ENCODE measurements at places on chromosomes 11 and 22.

DNA sequence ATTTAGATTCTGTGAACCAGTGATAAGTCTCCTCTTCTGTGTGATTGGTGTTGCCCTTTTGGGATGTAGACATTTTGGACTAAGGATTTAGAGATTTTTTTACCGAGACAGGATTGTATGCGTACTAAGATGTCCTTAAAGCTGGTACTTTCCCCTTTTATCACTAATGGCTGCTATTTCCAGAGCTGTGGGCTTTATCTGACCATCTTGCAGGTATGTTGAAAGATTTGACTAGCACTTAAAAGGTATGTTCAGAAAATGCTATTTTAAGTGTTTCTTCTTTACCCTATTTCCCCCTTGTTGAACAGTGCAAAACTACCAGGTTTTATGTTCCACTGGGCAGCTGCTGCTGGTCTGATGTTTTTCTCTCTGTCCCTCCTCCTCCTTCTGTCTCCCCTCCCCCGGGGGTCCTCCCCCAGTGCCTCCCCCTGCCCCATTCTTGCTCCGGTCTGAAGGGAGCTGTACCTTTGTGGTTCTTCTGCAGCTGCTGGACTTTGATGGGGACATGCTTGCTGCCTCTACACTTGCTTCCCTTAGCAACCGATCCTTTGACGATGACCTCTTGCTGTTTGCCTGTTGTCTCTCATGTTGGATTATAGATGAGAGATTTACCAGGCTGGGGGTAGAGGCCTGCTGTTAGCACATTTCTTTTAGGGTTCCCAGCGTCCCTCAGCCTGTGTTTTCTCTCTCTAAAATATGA lies 59.6 kb downstream of the ZNRF3 start:
- DNase-seq: no peak
- peaks cover 8% of the 10 kb centered on the region for H3K27me3 ChIP-seq
- H3K27ac ChIP-seq: no peak overlapping the region
- no peaks in the 10 kb centered on the region for H3K36me3 ChIP-seq
- H3K4me3 ChIP-seq: no peak overlapping the region

- H3K27ac ChIP-seq: no peak overlapping the region
- no peaks in the 10 kb centered on the region for H3K27me3 ChIP-seq
- no peak overlapping the region for H3K4me3 ChIP-seq
- no peaks in the 10 kb centered on the region for H3K4me1 ChIP-seq
- H3K36me3 ChIP-seq: no peaks in the 10 kb centered on the region
- no peak for DNase-seq
Observed at GRCh38 chr11:108568195-108568858, 25.2 kb downstream of the EXPH5 start.

GRCh38 chr11:131668500-131669400 lies 298.3 kb downstream of the NTM start:
- DNase-seq: no peak
- no peaks in the 10 kb centered on the region for H3K4me1 ChIP-seq

DNA sequence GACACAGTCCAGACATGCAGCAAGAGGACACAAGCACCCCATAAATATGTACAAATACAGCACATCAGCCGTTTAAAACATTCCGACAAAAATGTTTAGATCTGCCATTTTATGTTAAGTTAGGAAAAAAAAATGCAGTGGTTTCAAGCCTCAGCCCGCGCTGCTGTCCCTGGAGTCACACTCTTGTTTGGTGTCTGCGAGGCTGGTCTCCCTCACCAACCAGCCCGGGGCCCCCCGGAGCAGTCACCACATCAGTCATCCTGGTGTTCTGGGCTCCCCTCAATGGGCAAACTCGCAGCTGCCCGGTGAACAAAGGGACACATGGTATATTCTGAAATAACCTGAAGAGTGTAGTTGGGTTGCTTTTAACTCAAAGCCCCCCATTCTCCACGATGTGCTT lies 1022.2 kb downstream of the BRD1 start:
- H3K27me3 ChIP-seq: no peaks in the 10 kb centered on the region
- no peak overlapping the region for H3K27ac ChIP-seq
- H3K4me1 ChIP-seq: no peaks in the 10 kb centered on the region
- no peak for DNase-seq

GRCh38 chr11:66646828-66647227 lies 8.3 kb downstream of the RBM4 start:
- no peaks in the 10 kb centered on the region for H3K27me3 ChIP-seq
- no peak overlapping the region for H3K27ac ChIP-seq
- DNase-seq: no peak

DNA sequence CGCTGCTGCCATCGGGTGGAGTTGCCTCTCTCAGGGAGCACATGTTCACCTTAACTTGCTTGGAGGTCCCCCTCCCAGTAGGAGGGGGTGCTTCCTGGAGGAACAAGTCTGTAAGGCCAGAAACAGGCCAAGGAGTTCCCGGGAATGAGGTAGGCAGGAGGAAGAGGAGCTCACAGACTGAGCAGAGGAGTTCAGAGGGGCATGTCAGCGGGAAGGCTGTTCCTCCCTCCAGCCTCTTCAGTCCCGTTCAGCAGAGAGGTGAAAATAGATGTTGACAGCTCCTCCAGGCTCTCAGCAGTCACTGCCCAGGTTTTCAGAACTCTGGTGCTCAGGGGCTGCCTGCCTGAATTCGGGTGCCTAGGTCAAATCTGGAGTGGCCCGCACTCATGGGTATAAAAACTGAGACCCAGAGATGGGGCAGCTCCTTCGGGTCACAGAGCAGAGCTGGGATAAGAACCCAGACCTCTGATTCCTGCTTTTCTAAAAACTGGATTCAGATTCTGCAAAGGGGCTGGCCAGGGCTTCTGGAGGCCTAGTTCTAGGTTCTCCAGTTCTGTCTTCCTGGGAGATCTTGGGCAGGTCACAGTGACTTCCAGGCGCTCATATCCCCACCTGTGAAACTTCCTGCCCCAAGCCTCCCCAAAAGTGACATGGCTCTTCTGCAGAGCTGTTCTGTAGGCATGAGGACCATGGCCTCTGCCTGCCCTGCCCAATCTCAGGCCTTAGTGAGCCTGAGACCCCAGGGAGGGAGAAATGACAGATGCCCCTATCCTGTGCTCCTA lies 18.3 kb downstream of the ATG16L2 start:
- H3K4me3 ChIP-seq: no peak overlapping the region
- H3K27ac ChIP-seq: no peak overlapping the region
- H3K27me3 ChIP-seq: no peaks in the 10 kb centered on the region
- DNase-seq: no peak
- H3K4me1 ChIP-seq: no peaks in the 10 kb centered on the region

DNA sequence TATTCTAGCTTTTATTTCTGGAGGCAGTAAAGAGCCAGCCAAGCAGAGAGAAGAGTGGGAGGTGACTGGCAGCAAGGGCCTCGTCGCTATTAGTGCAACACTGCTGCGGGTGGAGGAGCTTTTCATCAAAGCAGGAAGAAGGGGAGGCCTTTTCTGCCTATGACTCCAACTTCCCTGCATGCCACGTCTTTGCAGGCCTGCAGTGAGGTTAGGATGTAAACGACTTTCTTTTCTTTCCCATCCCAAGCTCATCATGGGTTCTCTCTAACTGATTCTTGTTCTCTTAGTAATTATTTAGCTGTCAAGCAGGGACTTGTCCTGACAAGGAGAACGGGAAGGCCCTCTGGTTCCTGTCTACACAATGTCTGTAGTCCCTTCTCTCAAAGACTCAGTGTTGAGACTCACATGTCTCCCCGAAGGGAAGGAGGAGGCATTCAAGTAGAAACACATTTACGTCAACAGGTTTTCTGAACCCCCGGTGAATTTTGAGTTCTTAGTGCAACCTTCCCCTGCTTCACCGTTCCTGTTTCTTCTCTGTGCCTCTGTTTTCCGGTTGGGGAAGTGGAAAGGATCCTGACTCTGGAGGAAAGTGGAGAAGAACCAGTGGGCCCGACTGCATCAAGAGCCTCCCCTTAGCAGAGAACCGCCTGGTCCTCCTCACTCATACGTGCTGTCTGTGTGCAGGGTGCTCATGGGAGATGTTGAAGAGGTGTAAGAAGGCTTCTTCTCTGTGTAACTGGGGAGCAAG lies 56.9 kb downstream of the PACS1 start:
- H3K27me3 ChIP-seq: no peaks in the 10 kb centered on the region
- DNase-seq: peak; percentile 20
- peaks cover 23% of the 10 kb centered on the region for H3K4me1 ChIP-seq
- peak overlapping the region; percentile 32 for H3K4me3 ChIP-seq
